ENCODE measurements at places on chromosomes 5 and 9. TPM values are rescaled to one million over a fixed set of nuclear protein-coding genes. Genes with fewer than 3 reads are reported as not detected.
A peak's percentile ranks its signal among the peaks of the same experiment; 100 is the strongest.

GRCh38 chr5:67814569-67815311 is 400.8 kb upstream of the PIK3R1 start:
- no peaks in the 10 kb centered on the region for H3K27me3 ChIP-seq
- no peak overlapping the region for H3K27ac ChIP-seq
- no peaks in the 10 kb centered on the region for H3K36me3 ChIP-seq
- DNase-seq: no peak
- H3K4me3 ChIP-seq: no peak overlapping the region

- peaks cover 11% of the 10 kb centered on the region for H3K4me1 ChIP-seq
- H3K4me3 ChIP-seq: no peak overlapping the region
- H3K27ac ChIP-seq: peak overlapping the region; percentile 47
- DNase-seq: no peak
Measured at GRCh38 chr5:154367101-154367500, 78.7 kb upstream of the SAP30L start.

DNA sequence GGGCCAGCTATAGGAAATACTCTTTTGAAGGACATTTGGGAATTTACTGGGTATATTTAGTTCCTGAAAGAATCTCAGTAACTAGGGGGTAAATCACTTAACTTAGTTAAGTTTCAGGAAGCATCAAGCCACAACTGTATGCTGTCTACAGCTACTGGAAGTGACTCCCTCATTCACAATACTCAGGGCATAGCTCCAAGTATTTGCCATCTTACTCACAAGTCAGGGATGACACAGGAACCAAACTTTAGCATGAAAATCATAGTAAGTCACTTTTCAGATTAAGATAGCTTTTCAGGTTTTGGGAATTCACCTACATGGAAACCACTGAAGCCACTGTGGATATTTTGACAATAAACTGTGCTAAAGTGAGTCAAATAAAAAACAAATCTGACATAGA is 242.4 kb upstream of the ATP10B start:
- no peaks in the 10 kb centered on the region for H3K4me1 ChIP-seq
- no peak overlapping the region for H3K27ac ChIP-seq
- H3K36me3 ChIP-seq: no peaks in the 10 kb centered on the region
- H3K27me3 ChIP-seq: no peaks in the 10 kb centered on the region

DNA sequence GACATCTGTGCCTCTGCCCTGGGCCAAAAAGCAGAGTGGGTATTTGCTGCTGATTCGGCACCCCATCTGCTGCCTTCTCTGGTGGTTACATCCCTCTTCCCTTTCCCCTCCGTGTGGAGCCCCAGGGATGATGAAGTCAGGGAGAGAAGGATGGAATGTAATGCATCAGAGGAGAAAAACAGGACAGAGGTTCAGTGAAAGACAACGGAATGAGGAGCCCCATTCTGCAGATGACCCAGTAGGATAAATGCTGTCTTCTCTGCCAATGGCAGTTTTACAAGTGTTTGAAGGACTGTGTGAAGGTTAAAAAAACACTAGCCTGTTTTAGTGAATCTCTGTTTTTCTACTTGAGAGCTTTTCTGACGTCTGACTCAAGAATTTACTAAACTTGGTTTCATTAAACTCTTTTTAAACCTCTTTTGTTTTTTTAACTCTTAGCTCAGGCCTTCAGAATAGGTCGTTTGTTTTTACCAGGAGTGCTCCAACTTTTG is 86.3 kb downstream of the NLN start:
- H3K4me1 ChIP-seq: peaks cover 4% of the 10 kb centered on the region
- no peaks in the 10 kb centered on the region for H3K36me3 ChIP-seq
- no peak overlapping the region for H3K4me3 ChIP-seq
- H3K27ac ChIP-seq: peak overlapping the region; percentile 57

DNA sequence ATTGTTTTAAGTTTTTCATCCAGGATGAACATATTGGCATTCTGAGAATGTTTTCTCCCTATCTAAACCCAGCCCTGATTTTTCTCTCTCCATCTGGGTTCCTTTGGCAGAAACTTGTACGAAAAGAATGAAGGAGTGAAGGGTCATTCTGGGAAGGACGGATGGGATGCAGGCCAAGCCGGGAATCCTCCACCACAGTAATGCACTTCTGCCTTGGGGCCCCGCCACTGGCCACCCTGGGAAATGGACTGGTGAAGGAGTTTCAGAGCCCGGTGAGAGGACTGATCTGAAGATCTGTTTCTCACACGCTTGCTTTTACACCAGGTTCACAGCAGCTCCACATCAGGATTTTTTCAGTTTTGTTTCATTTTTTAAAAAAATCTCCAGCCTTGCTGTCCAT is 554.8 kb downstream of the BNC2 start:
- no peaks in the 10 kb centered on the region for H3K36me3 ChIP-seq
- H3K27me3 ChIP-seq: no peaks in the 10 kb centered on the region
- DNase-seq: no peak
- no peak overlapping the region for H3K4me3 ChIP-seq

GRCh38 chr9:128201441-128202369 is 1.5 kb upstream of the DNM1 start:
- H3K27ac ChIP-seq: no peak overlapping the region
- no peaks in the 10 kb centered on the region for H3K27me3 ChIP-seq
- no peak for DNase-seq

- peaks cover 3% of the 10 kb centered on the region for H3K4me1 ChIP-seq
- no peak overlapping the region for H3K27ac ChIP-seq
- no peaks in the 10 kb centered on the region for H3K36me3 ChIP-seq
- no peak for DNase-seq
Measured at GRCh38 chr9:69172895-69173294, 1.2 kb upstream of the TJP2 start.

Gene ATP6V0E1
- 145 TPM for total RNA-seq

GRCh38 chr9:133716564-133717112 is 21.5 kb downstream of the SARDH start:
- no peaks in the 10 kb centered on the region for H3K27me3 ChIP-seq
- H3K4me3 ChIP-seq: no peak overlapping the region
- DNase-seq: no peak
- H3K27ac ChIP-seq: no peak overlapping the region

Gene CARTPT
- total RNA-seq: not detected

DNA sequence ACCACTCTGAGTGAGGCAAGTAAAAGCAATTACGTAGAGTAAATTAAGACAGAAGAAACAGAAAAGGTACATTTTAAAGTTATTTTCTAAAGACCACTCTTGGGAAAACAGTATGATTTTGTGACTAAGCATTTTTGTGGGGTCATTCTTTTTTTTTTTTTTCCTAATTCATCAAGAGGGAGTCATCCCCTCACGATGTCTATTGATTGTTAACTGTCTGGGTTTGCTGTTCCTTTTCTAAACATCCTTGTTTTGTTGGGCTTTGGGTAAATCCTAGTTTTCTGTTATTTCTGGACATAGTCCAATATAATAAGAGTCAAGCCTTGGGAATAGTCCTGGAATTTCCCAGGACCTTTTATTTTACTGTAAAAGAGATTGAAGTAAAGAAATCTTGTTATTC is 63.8 kb downstream of the ANKRD55 start:
- H3K4me3 ChIP-seq: no peak overlapping the region
- no peak for DNase-seq
- no peaks in the 10 kb centered on the region for H3K36me3 ChIP-seq
- H3K4me1 ChIP-seq: peaks cover 11% of the 10 kb centered on the region
- no peak overlapping the region for H3K27ac ChIP-seq

GRCh38 chr5:30693326-30693725 is 500.2 kb upstream of the CDH6 start:
- H3K4me3 ChIP-seq: no peak overlapping the region
- H3K36me3 ChIP-seq: no peaks in the 10 kb centered on the region
- H3K4me1 ChIP-seq: no peaks in the 10 kb centered on the region
- no peaks in the 10 kb centered on the region for H3K27me3 ChIP-seq
- no peak for DNase-seq
- H3K27ac ChIP-seq: no peak overlapping the region

GRCh38 chr5:124677374-124678351 is 68.8 kb downstream of the ZNF608 start:
- H3K36me3 ChIP-seq: no peaks in the 10 kb centered on the region
- H3K4me1 ChIP-seq: peaks cover 15% of the 10 kb centered on the region
- H3K4me3 ChIP-seq: no peak overlapping the region
- H3K27me3 ChIP-seq: no peaks in the 10 kb centered on the region
- no peak overlapping the region for H3K27ac ChIP-seq

- no peak overlapping the region for H3K4me3 ChIP-seq
- H3K27ac ChIP-seq: no peak overlapping the region
- no peak for DNase-seq
- no peaks in the 10 kb centered on the region for H3K36me3 ChIP-seq
Measured at GRCh38 chr5:157546456-157547100, 29.0 kb downstream of the ADAM19 start.

Gene SOHLH1
- not detected for total RNA-seq

Gene MOB3B
- 20.0 TPM for total RNA-seq

Gene NEUROG1
- total RNA-seq: not detected

Gene CRHBP
- 2.8 TPM for total RNA-seq

DNA sequence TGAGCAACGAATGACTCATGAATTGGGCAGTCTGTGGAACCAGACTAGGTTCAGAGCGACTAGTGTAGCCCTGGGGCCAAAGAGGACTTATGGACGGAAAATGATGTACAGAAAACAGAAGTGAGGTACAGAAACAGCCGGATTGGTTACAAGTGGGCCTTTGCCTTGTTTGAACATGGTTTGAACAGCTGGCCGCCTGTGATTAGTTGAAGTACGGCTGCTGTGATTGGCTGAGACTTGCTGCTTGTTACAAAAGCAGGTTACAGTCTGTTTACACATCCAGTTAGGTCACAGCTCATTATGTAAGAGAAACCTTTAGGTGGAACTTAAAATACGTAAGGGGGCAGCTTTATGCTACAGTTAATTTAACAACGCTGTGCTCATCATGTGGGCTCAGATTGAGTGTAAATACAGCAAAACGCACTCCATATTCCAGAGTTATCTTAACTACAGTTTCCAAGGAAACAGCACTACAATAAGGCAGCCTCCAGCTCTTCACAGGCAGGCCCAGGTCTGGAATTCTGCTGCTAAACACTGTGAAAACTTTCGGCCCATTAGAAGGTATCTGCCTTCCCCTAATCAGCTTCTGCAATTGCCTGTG is 6.5 kb downstream of the AMACR start:
- peak; percentile 62 for DNase-seq
- H3K4me3 ChIP-seq: no peak overlapping the region
- no peaks in the 10 kb centered on the region for H3K36me3 ChIP-seq
- H3K4me1 ChIP-seq: peaks cover 7% of the 10 kb centered on the region

DNA sequence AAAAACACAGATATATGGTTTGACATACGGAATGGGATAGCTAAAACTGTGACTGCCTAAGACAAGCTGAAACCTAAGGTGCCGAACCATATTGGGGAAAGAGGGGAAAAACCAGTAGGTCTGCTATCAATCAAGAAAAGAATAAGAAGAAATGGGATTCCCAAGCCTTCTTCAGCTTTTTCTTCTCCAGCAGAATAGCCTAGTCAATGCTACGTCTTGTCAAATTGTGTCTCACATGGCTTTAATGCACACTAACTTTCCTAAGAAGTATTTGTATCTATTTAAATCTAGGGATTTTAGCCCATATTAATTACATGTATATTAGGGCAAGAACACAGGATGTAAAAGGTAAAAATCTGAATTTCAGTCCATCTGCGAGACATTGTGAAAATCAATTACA is 797 bp upstream of the FBXO38 start:
- peaks cover 3% of the 10 kb centered on the region for H3K4me1 ChIP-seq
- no peaks in the 10 kb centered on the region for H3K36me3 ChIP-seq
- H3K27me3 ChIP-seq: no peaks in the 10 kb centered on the region
- H3K27ac ChIP-seq: no peak overlapping the region
- H3K4me3 ChIP-seq: peak overlapping the region; percentile 92

DNA sequence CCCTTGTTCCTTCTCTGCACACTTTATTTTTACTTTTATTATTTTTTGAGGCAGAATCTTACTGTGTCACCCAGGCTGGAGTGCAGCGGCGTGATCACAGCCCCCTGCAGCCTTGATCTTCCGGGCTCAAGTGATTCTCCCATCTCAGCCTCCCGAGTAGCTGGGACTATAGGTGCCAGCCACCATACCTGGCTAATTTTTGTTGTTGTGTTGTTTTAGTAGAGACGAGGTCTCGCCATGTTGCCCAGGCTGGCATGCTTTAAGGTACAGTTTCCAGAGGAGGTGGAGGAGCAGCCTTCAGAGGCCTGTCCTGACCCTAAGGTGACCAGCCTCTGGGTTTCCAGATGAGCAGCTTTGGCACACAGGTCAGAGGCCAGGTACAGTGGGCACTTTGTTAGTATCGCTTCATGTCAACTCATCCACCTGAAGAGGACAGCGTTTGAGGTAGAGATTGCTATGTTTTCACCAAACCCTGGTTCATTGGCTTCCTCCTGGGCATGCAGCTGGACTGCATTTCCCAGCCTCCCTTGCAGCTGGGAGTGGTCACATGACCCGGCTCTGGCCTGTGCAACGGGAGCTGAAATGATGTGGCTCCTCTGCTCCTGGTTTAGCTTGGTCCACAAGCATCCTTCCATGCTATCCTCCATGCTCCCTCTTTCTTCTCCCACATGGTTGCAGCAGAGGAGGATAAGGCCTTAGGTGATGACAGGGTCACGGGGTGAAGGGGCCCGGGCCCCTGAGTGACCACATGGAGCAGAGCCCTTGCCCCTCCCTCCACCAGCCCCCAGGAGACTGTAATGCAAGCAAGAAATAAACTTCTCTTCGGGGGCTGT is 139.3 kb upstream of the IER5L start:
- DNase-seq: peak; percentile 64
- peak overlapping the region; percentile 94 for H3K27ac ChIP-seq
- H3K4me1 ChIP-seq: peaks cover 42% of the 10 kb centered on the region
- no peaks in the 10 kb centered on the region for H3K36me3 ChIP-seq
- no peaks in the 10 kb centered on the region for H3K27me3 ChIP-seq

Gene SNCAIP
- 92.5 TPM for total RNA-seq

Gene PRDM9
- not detected for total RNA-seq

Gene HRH2
- total RNA-seq: 1.4 TPM

GRCh38 chr9:9819886-9820285 is 792.9 kb downstream of the PTPRD start:
- no peak for DNase-seq
- no peaks in the 10 kb centered on the region for H3K36me3 ChIP-seq
- no peak overlapping the region for H3K27ac ChIP-seq

GRCh38 chr5:118611332-118611945 is 376.9 kb downstream of the DTWD2 start:
- H3K27ac ChIP-seq: no peak overlapping the region
- no peak for DNase-seq
- no peaks in the 10 kb centered on the region for H3K27me3 ChIP-seq
- H3K4me1 ChIP-seq: no peaks in the 10 kb centered on the region
- H3K36me3 ChIP-seq: no peaks in the 10 kb centered on the region

Gene ECSCR
- total RNA-seq: 4.4 TPM

GRCh38 chr9:127419348-127419747 is 4.8 kb upstream of the ZNF79 start:
- no peaks in the 10 kb centered on the region for H3K36me3 ChIP-seq
- peaks cover 6% of the 10 kb centered on the region for H3K4me1 ChIP-seq
- DNase-seq: no peak
- no peak overlapping the region for H3K27ac ChIP-seq

GRCh38 chr5:106757672-106758071 is 913.1 kb downstream of the EFNA5 start:
- H3K27ac ChIP-seq: no peak overlapping the region
- no peak for DNase-seq
- no peak overlapping the region for H3K4me3 ChIP-seq
- H3K4me1 ChIP-seq: no peaks in the 10 kb centered on the region
- no peaks in the 10 kb centered on the region for H3K36me3 ChIP-seq

Data from ovary (tissue), 10 donors.